ENCODE measurements at places on chromosomes 2 and 18. TPM values are rescaled to one million over a fixed set of nuclear protein-coding genes. Genes with fewer than 3 reads are reported as not detected.
A peak's percentile ranks its signal among the peaks of the same experiment; 100 is the strongest.

DNA sequence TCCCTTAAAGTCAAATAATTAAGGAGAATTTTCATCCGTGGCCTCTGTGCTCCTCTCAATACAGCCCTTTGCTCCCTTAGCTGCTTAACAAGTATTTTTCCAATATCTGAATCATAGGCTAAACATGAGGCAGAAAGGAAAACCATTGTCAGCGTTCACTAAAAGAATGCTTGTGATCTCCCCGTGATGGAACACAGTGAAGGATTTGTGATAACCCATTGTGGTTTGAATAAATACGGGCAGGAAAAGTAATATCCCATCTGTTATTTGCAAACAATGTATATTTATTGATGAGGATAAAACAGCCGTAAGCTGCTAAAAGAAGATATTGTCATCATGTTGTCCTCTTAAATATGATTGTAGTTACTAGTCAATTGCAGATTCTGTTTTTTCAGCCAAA lies 258.1 kb downstream of the NAPG start:
- no peak for DNase-seq

DNA sequence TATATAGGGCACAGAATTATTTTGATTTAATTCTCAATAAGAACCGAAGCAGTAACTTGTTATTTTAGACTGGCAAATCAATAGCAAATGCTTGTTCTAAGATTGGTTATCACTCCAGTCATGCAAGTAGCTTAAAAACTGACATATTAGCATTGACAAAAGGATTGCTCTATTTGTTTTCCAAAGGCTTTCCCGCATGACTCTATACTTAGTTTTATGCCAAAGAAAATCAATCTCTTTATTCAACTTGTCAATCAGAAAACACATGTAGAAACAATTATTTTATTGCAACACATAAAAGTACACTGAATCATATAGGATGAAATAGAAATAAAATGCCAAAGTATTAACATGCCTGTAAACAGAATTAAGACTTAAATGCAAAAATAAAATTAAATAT lies 108.4 kb downstream of the AFF3 start:
- no peak for DNase-seq

GRCh38 chr2:120682654-120683053 lies 53.0 kb upstream of the GLI2 start:
- DNase-seq: no peak

- DNase-seq: no peak
Measured at GRCh38 chr18:32326450-32327308, 136.8 kb downstream of the MEP1B start.

- no peak for DNase-seq
Measured at GRCh38 chr2:42846932-42847595, 54.7 kb upstream of the HAAO start.

The PSD4 gene
- 2.4 TPM for total RNA-seq

DNA sequence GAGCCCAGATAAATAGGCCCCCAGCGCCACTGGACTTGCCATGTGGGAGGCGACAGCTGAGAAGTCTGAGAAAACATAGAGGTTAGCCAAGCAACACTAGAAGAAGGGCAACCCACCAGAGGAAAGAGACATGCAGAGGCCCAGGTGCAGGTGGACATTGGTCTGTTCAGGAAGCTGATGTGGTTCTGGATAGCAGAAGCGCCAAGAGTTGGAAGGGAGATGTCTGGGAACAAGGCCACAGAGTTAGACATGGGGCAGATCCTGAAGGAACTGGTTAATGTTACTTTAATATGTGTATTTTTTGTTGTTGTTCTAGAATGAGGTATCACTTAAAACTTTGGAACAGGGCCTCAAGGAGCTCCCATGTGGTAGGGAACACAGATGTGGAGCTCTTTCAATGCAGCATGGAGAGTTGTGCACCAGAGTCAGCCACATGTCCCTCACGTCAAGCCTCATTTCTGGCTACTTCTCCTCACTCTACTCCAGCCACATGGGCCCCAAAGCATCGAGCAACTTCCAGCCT lies 62.2 kb upstream of the PKDCC start:
- no peak for DNase-seq

GRCh38 chr18:63155169-63155852 lies 164.3 kb downstream of the BCL2 start:
- peak; percentile 51 for DNase-seq

DNA sequence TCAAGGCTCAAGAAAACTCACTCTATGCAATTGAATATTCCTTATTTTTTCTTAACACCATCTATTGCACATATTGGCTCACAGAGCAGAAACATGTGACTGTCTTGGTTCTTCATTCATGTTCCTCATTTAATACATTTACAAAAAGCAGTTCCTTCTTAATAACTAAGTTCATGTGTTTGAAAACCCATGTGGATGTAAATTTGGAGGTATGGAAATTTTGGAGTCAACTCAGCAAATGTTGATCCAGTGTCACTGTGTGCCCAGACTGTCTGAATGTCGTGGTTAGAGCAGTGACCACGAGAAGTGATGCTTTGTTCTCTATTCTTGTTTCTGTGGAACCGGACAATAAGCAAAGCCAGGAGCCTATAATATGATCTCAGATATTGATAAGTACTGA lies 299.1 kb downstream of the SETBP1 start:
- no peak for DNase-seq

DNA sequence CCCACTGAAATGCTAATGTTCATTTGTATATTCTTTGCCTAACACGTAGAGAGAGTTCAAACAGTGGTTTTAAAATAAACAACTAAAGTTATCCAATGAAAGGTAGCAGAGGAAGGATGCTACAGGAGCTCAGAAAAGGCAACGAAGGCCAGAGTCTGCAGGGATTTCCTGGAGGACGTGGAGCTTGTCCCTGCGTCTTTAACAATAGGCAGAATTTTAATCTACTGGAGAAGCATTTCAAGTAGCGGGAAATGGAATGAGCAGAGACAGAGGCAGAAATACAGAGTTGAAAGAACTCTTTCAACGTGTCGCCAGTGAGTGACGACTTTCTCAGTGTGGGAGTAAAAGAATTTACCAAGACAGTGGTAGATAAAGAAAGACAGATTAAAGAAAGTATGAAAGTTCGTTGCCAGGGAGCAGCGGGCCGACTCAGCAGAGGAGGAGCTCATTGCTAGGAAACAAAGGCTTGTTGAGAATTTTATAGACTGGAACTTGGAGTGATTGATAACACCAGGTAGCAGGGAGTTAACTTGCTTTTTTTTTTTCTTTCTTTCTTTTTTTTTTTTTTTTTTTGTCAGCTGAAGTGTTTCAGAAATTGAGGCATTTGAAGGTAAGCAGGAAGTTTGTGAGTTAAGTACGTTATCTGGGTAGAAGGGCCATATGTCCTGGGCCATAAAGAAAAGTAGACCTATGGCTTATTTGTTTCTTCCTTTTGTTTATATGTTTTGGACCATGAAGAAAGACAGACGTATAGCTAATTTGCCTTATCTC lies 625 bp upstream of the NBAS start:
- DNase-seq: peak; percentile 16

The ERMN gene
- total RNA-seq: 0.44 TPM

The FAM161A gene
- total RNA-seq: 21.9 TPM

The KRTCAP3 gene
- total RNA-seq: 6.9 TPM

All from neural crest cell (in vitro differentiated cells).